ENCODE measurements at places on chromosomes 11 and 22.

DNA sequence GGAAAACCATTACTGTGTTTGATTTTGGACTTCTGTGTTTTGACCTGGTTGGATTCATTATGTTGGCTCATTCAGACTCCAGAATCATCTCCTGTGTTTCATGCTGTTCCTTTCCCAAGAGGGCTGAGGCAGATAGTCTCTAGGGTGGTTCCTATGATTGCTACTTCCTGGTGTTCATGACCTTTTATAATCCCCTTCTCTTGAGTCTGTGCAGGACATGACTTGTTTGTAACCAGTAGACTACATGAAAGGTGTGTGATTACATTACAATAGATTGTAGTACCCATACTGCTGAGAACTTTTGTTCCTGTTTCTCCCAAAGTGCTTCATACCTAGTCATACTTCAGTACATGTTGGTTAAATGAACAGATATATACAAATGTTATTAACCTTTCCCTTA is 700.6 kb downstream of the METTL15 start:
- DNase-seq, result peak; percentile 14

- DNase-seq, result peak; percentile 77
These were observed 849 bp downstream of the TCF20 start for GRCh38 chr22:42269432-42270175.

DNA sequence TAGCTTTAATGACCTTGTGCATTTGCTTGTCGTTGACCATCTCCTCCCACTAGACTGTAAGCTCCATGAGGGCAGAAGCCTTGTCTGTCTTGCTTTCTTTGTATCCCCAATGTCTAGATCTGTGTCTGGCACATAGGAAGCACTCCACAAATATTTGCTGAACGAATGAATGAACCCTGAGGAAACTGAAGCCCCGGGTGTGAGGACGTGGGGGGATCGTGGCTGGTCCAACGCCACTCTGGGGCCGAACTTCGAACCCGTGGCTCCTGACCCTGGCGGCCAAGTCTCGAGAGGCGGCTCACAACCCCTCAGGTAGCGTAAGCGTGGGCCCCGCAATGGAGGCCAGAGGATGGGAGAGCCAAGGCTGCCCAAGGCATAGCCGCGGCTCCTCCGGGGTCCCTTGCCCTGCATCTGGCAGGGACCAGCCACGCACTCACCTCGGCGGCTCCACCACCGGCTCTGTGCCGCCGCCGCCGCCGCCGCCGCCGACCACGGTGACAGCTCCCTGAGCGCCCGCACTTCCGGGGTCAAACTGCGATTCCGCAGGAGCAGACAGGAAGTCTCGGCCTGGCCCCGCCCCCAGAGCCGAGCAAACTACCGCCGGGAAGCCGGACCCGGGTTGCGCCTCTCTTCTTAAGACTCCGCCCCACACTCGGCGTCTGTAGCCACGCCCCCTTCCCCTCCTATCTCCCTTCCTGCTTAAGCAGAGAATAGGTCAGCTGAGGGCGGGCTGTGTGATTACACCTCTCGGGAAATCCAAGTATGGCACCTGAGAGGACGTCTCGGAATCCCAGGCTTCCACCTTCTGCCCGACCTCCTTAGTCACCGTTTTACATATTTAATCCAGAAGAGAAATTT is at the start of gene ASCC2:
Gene ASCC2, minus strand, starts transcription at position 534 of the 858 bp plus-strand sequence. CDS start 5,949 bp downstream, outside the sequence.
- DNase-seq, result peak; percentile 99

- no peak for DNase-seq
These were observed 42.0 kb downstream of the KCNQ1OT1 start for GRCh38 chr11:2657697-2658284.

GRCh38 chr11:73019996-73020395 is 122.1 kb downstream of the FCHSD2 start:
- no peak for DNase-seq

- peak; percentile 31 for DNase-seq
These were observed 169.1 kb downstream of the CADM1 start for GRCh38 chr11:115334932-115335788.

DNA sequence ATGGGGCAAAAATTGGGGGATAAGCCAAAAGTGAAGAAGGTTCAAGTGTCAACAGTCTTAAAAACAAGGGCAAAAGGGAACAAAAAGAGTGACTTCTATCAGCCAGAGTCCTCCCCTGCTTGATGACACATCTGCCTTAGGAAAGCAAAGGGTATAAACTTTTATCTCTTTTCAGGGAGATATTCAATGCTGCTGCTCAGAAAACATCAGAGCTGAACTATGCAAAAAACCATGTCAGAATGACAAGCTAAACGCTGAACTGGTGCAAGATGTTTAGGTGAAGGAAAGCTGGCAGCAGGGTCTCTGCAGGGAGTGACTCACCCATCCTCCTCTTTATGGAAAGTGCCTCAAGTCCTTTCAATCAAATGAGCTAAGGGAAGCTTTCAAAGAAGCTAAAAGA is 24.7 kb downstream of the ALG9 start:
- DNase-seq, result peak; percentile 7

DNA sequence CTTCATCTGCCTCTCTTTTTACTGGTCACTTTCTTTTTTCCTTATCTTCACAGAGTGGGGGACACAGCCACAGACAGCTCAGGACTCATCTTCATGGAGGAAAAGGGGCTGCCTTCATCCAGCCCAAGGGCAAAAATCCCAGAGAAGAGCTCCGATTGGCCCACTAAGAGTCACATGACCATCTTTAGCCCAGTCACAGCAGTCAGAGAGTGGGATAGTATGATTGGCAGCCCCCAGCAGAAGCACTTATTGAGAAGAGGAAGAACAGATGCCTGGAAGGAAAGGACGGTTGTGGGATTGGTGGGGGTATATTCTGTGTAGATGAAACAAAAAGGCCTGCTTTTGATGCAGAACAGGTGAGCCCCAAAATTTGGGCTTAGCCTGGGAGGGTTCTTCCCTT is 77.8 kb downstream of the MN1 start:
- DNase-seq, result no peak

DNA sequence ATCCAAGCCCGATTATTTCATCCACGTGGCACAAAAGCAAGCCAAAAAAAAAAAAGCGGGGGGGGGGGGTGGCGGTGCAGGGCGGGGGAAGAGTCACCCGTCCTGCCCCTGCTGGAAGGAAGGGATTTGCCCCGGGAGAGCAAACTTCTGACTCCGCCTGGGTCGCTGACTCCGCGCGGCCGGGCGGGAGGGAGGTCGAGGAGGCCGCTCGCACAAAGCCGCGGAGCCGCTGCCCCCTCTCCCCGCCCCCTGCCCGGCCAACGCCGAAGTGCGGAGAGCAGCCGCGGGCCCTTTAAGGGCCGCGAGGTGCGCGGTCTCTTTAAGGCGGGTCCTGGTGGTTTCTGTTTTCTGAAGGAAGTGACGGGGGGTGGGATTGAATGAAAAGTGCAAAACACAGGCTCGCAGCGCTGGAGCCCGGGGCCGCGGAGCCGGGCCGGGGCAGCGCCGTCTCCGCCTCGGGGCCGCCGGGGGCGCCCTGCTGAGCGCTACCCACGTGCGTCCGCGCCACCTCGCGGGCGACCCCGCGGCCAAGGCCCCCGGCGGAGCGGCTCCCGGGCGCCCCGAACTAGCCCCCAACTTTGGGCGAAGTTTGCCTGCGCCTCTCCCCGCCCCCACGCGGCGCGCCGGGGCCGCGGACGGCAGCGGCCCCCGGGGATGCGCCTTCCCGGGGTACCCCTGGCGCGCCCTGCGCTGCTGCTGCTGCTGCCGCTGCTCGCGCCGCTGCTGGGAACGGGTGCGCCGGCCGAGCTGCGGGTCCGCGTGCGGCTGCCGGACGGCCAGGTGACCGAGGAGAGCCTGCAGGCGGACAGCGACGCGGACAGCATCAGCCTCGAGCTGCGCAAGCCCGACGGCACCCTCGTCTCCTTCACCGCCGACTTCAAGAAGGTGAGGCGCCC is at the start of gene OAF:
Gene OAF, plus strand, starts transcription at position 407 of the 896 bp plus-strand sequence. Its CDS starts 248 bp downstream, at position 655.
- DNase-seq, result peak; percentile 81

- DNase-seq, result no peak
These were observed 152.2 kb downstream of the ADAMTS15 start for GRCh38 chr11:130600616-130601015.

GRCh38 chr22:25390297-25391240 is 171.1 kb downstream of the CRYBB2 start:
- DNase-seq, result no peak

GRCh38 chr11:119377961-119378667 is 3.4 kb downstream of the USP2 start:
- no peak for DNase-seq

DNA sequence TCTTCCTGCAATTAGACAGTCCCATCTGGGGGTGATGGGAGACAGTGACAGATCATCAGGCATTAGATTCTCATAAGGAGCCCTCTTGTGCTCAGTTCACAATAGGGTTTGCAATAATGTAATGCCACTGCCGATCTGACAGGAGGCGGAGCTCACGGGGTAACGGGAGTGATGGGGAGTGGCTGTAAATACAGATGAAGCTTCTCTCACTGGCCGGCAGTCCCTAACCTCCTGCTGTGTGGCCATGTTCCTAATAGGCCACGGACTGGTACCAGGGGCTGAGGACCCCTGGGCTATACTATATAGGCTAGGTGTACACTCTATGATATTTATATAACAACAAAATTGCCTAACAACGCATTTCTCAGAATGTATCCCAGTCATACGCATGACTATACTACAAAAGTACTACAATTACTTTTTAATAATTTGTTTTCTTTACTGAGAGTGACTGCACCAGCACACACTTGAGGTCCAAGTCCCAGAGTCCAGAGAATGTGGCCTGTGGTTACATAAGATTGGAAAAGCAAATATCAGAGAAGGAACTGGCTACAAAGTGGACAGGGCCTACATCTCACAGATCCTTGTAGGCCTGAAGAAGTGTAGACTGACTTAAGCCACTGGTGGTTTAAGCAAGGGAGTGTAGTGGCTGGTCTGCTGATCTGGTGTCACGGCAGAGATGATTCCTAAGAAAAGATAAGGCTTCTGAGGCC is 200.0 kb downstream of the LARGE1 start:
- DNase-seq, result no peak

- no peak for DNase-seq
These were observed 119.8 kb upstream of the PLET1 start for GRCh38 chr11:112380464-112380863.

GRCh38 chr11:15988016-15988550 is 368.3 kb downstream of the SOX6 start:
- DNase-seq, result no peak

DNA sequence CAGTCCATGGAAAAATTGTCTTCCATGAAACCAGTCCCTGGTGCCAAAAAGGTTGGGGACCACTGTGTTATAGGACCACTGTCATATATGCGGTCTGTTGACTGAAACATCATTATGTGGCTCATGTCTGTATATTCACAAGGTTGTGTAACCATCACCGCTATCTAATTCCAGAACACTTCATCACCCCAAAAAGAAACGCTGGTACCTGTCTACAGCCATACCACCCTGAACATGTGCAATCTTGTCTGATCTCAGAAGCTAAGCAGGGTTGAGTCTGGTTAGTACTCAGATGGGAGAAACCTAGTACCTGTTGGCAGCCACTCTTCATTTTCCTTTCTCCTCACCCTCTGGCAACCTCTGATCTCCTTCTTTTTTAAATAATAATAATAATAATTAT is 12.9 kb upstream of the PIK3IP1 start:
- no peak for DNase-seq

DNA sequence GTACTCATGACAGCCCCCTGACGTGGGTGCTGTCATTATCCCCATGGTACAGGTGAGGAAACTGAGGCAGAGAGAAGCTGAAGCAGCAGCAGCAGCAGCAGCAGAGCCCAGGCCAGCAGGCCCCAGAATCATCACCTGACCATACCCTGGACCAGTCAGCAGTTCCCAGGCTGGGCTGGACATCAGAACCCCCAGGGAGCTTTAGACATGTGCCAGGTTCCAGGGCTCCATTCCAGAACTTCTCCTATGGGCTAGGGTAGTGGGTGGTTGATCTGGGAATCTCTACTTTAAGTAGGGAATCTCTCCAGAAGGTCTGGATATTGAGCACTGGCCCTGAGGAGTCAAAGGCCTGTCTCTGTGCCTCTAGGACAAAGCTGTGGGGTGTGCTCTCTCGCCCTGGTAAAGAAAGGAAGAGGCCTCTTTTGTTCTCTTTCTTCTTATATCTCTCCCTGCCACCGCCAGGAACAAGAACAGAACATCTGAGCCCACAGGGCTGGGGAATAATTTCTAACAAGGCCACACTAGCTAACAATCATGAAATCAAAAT is 26.6 kb downstream of the MAFF start:
- no peak for DNase-seq

DNA sequence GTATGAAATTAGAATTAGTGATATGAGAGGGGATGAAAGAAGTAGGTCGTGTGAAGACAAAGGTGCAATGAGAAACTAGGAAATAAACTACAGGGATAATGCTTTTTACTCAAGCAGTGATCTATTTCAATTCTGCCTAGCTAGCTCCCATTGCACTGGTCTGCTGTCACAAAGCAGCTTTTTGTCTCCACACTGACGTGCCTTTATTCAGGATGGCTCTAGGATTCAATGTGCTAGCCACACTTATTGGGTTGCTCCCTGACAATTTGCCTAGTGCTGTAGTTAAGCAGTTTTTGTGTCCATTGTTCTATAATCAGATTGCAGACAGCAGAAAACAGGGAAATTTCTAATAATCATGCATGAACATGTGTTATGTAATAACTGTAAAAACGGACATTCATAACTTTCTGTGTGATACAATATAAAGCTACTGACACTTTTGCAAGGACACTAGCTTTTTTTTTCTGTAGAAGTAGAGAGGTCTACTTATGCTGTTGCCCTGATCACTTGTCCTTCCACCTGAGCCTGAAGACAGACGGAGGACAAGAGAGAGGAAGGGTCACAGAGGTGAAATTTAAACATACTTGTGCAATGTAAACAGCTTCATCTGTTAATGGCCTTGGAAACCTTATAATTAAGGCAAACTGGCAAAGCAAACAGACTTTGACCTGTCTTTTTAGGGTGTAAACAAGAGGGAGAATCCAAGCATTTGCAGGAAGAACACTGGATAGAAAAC is 269.6 kb downstream of the LRRC4C start:
- DNase-seq, result no peak

GRCh38 chr11:122796128-122796717 is 42.1 kb upstream of the CRTAM start:
- DNase-seq, result peak; percentile 37

DNA sequence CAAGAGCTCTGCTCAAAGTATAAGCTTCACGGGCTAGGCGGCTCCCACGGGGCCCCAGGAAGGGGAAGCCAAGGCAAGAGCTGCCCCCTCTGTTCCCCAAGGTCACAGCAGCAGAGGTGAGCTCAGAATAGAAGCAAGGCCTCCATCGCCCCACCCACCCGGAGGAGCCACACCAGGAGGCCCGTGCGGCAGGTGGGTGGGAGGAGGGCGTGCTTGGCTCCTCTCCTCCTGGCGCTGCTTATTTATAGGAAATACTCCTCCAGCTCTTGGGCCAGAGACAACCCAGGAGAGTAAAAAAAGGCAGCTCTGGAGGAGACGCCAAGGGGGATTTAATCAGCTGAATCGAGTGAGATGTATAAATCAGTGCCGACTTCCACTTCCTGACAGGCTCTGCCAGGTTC is 87.8 kb downstream of the FEZ1 start:
- no peak for DNase-seq

- DNase-seq, result no peak
These were observed 5.0 kb upstream of the APOBEC3A start for GRCh38 chr22:38952281-38952993.

- DNase-seq, result no peak
These were observed 26.5 kb upstream of the SOX6 start for GRCh38 chr11:16382638-16383380.

Measured in kidney tubule cell (primary cell).